ENCODE measurements at places on chromosomes 2 and 18.

- no peak for DNase-seq
Measured at GRCh38 chr2:42764901-42765300, 966 bp upstream of the OXER1 start.

- no peak for DNase-seq
Measured at GRCh38 chr2:17540813-17541530, 476 bp downstream of the VSNL1 start.

DNA sequence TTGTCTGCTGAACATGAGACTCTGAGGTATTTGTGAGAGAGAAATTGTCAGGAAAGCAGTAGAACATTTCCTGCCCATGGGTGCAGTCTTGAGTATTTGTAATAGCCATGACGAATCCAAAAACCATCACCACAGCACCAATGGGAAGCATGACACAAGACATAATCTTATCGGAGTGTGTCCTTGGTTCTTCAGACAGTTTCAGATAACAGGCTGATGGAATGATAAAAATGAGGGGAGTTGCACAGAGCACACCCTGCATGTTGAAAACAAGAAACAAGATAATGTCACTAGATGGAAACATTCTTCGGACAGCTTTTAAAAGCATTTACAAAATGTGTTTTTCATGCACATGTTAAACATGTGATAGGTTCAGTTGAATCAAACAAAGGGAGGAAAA lies 56.9 kb downstream of the SLC38A11 start:
- no peak for DNase-seq

DNA sequence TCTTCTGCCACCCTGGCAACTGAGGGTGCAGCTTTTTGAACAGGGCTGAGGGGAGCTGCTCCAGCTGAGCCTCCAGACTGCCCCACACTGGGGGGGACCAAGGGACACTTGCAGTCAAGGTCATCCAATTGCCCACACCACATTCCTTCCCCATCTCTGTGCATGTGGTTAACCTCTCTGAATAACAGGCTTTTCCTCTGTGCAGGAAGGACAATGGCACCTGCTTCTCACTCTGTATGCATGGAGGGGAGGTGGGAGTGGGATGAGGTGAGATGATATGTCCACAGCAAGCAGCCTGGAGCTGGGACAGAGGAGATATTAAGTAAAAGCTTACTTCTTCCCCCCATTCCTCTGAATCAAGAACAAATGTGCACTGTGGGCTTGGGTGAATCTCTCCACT lies 39.1 kb upstream of the TEX51 start:
- DNase-seq, result no peak

Measured in activated CD4-positive, alpha-beta T cell treated with anti-CD3 and anti-CD28 coated beads, Interleukin-2, Interleukin-4, amounts not matched to agents 100 ng/mL and 50 ng/mL, durations not matched to agents 16 hours and 8 hours (primary cell).